Right lung (tissue), 10 donors: ENCODE measurements at places on chromosomes 12 and 14. TPM values are rescaled to one million over a fixed set of nuclear protein-coding genes. Genes with fewer than 3 reads are reported as not detected.

DNA sequence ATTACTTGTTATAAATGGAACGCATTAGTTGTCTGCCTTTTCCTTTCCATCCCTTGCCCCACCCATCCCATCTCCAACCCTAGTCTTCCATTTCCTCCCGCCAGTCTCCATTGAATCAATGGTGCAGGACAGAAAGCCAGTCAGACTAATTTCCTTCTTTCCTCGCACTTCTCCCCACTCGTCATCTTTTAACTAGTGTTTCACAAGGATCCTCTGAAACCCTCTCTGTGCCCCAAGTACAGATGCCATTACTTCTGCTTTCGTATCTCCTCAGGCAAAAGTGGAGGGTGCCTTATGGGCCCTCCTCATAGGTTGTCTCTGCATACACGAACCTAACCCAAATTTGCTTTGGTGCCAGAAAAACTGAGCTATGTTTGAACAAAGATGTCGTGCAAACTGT lies 4.2 kb downstream of the DAZAP2 start:
- DNase-seq = no peak

DNA sequence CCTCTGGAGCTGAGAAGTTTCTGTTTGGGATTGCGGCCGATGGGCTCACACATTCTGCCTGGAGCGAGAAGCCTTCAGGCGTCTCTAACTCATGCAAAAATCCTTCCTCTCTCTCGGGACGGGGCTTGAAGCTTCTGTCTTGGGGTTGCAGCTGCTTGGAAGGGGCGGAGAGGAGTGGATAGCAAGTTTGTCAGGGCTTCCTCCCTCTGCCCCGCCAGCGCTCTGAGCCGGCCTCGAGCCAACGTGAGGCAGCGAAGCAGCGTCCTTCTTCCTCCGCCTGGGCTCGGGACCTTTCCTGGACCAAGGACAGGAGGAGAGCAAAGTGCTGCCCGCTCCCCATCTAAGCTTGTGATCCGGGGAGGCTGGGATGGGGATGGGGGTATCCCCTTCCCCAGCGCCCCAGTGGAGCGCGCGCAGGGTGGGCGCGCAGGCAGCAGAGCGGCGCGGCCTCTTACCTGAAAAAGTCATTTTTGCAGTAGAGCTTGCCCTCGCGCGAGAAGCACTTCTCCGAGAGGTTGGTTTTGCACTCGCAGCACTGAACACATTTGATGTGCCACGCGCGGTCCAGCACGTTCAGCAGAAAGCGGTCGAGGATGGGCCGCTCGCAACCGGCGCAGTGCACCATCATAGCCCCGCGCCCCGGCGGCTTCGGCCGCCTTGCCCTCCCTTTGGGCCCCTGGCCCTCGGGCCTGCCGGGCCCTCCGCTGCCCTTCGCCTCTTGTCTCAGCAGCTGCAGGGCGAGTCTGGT lies 626 bp downstream of the LHX5 start:
- no peak for DNase-seq

DNA sequence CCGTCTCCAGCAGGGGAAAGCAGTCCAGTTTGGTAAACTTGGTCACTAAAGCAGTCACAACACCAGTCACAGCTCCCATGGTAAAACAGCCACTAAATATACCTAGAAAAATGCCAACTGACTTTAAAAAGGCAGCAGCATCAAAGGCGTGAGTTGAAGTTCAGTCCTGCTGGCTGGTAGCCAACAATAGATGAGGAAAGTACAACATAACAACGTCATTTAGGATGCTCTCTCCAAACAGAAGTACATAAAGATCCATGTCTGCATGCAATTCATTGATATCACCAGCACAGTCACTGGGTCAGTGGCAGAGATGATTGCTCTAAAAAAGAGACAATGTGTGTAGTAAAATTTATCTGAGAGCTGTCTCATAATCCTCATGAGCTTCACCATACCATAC lies 59.3 kb upstream of the TMPO start:
- DNase-seq = no peak

- no peak for DNase-seq
Measured at GRCh38 chr12:121837680-121838079, 21.0 kb downstream of the HPD start.

The DEGS2 gene
- polyA plus RNA-seq = 9.9 TPM
